ENCODE measurements at places on chromosomes 3 and 15.

DNA sequence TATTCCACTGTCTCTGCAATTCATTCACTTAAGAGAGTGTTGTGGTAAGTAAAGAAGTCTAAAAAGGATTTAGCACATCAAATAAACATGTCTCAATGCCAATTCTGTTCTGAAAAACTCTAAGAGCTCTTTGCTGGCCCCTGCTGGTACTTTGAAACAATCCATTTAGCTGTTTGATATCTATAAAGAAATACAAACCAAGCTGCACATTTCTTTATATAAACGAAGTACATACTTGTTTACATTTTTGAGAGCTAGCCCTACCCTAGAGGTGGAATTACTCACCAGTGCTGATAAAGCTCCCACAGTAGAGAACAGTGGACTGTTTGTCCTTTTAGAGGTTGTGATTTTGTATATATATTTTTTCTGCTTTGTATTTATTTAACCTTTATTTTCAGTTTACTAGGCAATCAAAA lies 75.5 kb downstream of the NEDD4 start:
- DNase-seq = no peak

DNA sequence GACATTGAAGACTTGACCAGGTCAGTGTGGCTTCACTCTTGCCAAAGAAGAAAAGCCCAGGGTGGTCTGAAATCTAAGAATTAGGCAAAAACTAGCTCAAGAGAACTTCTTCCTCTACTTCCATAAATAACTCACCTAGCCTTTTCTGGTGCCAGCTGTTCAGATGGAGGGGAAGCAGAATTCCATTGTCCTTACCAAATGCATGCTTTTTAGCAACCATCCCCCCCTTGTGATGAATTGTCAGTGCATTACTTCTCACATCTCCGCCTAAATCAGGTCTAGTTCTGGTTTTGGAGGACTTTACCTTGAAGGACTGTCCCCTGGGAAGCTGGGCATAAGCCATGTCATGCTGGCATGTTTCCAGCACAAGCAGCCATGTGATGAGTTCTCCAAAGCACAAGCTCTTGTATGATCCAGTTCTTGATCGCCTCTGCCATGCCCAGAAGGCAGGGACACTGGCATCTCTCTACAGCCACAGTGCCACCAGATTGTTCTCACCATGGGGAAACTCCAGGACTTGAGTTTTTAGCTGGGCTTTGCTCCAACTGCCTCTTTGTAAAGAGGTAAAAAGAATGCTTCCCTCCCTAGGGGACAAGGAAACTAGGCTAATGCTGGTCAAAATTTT lies 96.4 kb upstream of the IL12A start:
- no peak for DNase-seq

- DNase-seq = no peak
Observed at GRCh38 chr3:187839422-187839821, 94.2 kb upstream of the BCL6 start.

DNA sequence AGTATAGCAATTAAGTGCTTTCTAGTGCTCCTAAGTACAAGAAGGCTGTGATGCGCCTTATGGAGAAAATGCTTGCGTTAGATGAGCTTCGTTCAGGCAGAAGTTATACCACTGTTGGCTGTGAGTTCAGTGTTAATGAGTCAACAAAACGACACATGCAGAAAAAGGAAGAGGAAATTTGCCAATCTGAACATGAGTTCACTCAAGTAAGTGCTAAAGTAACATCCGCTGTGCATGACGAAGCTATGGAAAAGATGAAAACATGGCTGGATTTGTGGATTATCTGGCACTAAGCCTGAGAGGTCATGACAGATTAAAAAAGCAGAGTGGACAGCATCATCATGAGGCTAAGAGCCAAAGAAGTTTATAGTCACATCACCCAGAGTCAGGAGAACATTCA lies 36.9 kb downstream of the SH3BP5 start:
- DNase-seq = no peak

GRCh38 chr3:121491683-121492320 lies 54.0 kb downstream of the POLQ start:
- DNase-seq = no peak

GRCh38 chr3:143045639-143046038 lies 44.3 kb downstream of the U2SURP start:
- no peak for DNase-seq

- no peak for DNase-seq
Observed at GRCh38 chr3:117922039-117922438, 1112.6 kb downstream of the IGSF11 start.

DNA sequence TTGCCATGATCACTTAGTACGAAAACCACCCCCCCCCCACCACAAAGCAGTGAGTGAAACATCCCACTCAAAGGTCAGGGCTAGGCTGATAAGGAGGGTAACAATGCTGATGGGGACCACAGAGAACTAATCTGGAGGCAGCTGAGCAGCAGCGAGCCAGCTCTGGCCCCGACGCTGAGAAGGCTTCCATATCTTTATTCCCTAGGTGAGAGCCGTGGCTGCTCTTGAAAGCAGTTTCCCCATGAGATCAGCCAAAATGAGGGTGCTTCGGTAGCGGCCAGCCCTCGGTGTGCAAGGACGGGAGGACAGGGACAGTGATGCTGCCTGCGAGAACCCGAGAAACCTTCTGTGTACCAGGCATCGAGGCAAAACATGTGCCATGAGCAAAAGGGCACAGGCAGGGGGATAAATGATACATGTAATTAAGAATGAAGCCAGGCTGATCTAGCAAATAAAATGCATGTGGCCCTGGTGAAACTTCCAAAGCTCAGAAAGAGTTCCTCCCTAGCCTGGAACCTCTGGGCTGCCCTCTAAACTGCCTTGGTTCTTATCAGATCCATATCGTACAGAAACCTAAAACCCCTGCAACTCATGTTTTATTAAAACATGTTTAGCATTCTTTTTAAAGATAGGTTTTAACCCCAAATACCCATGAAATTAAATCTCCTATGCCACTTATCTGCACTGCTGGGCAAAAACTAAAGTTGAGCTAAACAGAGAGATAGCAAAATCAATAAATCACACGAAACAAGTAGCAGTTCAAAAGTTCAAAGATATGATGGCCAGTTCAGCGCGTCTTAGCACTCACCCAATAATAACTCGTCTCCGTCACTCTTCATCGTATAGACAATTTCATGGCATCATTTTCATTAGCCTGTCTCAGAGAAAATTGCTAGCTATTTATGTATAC lies 337.3 kb downstream of the FOXP1 start:
- no peak for DNase-seq

GRCh38 chr15:39376371-39376909 lies 204.4 kb upstream of the THBS1 start:
- no peak for DNase-seq

GRCh38 chr3:124034016-124034843 lies 42.3 kb upstream of the ROPN1 start:
- no peak for DNase-seq

DNA sequence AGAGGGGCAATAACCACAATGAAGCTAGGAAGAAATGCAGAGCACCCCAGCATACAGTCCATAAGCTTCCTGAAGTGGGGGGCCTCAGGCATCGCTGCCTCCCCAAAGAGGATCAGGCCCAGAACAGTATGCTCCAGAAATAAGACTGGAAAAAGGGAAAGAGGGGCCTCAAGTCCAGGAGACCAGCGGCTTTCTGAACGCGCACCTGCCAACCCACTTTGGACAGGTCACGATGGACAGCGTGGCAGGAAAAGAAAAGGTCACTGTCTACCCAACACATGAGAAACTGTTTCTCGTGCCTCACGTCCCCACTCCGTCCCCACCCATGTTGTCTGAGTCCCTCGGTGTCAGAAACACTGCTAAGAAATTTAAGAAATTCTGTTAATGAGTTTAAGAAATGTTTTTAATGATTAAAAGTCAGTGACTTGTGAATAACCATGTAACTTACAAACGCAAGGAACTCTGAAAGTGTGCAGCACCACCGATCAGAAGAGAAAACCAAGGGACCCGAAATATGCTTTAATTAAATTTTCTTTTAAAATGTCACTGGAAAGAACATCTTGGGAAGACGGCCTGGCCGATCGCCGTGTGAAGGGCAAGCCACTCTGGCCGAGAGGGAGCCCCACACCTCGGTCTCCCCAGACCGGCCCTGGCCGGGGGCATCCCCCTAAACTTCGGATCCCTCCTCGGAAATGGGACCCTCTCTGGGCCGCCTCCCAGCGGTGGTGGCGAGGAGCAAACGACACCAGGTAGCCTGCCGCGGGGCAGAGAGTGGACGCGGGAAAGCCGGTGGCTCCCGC lies 1.7 kb upstream of the PPARG start:
- no peak for DNase-seq

All from activated gamma-delta T cell treated with Interleukin-2 at 50 U/mL for 16 hours (primary cell).